Endothelial cell of coronary artery (primary cell): ENCODE measurements at places on chromosomes 13 and 19. TPM values are rescaled to one million over a fixed set of nuclear protein-coding genes. Genes with fewer than 3 reads are reported as not detected.

The FBXL12 gene
- 7.4 and 9.3 TPM in 2 replicates for total RNA-seq

The ZNF181 gene
- 7.6 and 9.9 TPM in 2 replicates for total RNA-seq

The C1QTNF9B gene
- not detected in 2 replicates for total RNA-seq

The OVOL3 gene
- total RNA-seq = not detected in 2 replicates

The CLC gene
- not detected in 2 replicates for total RNA-seq

The GPR12 gene
- total RNA-seq = not detected in 2 replicates

The SKA3 gene
- total RNA-seq = 3.9 and 4.6 TPM in 2 replicates

The SOX1 gene
- not detected in 2 replicates for total RNA-seq

The CPT1C gene
- 15.3 and 16.9 TPM in 2 replicates for total RNA-seq

The CCNE1 gene
- 6.5 and 7.3 TPM in 2 replicates for total RNA-seq

The TMEM150B gene
- not detected in 2 replicates for total RNA-seq

The KXD1 gene
- 52.0 and 55.0 TPM in 2 replicates for total RNA-seq

The GPR183 gene
- total RNA-seq = not detected in 2 replicates

The ZNF816 gene
- 6.9 and 8.3 TPM in 2 replicates for total RNA-seq

The C5AR2 gene
- total RNA-seq = 0.09 and 0.28 TPM in 2 replicates

The RAB20 gene
- total RNA-seq = 4.3 and 6.6 TPM in 2 replicates

The FFAR2 gene
- not detected in 2 replicates for total RNA-seq

The PINLYP gene
- 0.18 and 0.85 TPM in 2 replicates for total RNA-seq

The ZNF749 gene
- total RNA-seq = 10.7 and 13.4 TPM in 2 replicates

The PROZ gene
- not detected in 2 replicates for total RNA-seq

The KCTD12 gene
- total RNA-seq = 71.0 and 114 TPM in 2 replicates

The PRODH2 gene
- not detected in 2 replicates for total RNA-seq

The MAP4K1 gene
- 0.09 TPM in 1 of 2 replicates, not detected in the other for total RNA-seq

The EPSTI1 gene
- total RNA-seq = 0.81 and 1.7 TPM in 2 replicates

The KLK8 gene
- total RNA-seq = not detected in 2 replicates

The CGB3 gene
- total RNA-seq = not detected in 2 replicates

The KIR2DL3 gene
- total RNA-seq = not detected in 2 replicates

The FXYD1 gene
- not detected in 2 replicates for total RNA-seq

The TEX29 gene
- not detected in 2 replicates for total RNA-seq

The PRTN3 gene
- not detected in 2 replicates for total RNA-seq

The PSG5 gene
- total RNA-seq = 0.81 TPM in 1 of 2 replicates, not detected in the other

The TEX26 gene
- total RNA-seq = not detected in 2 replicates

The VAV1 gene
- not detected in 2 replicates for total RNA-seq

The KLK14 gene
- total RNA-seq = 0.19 TPM in 1 of 2 replicates, not detected in the other

The XAB2 gene
- total RNA-seq = 22.9 and 31.9 TPM in 2 replicates

The CRX gene
- total RNA-seq = not detected in 2 replicates

The ZNF780B gene
- 9.1 and 14.6 TPM in 2 replicates for total RNA-seq

The ZNF701 gene
- total RNA-seq = 8.5 and 14.0 TPM in 2 replicates
